ENCODE measurements at places on chromosomes 6 and 20. TPM values are rescaled to one million over a fixed set of nuclear protein-coding genes. Genes with fewer than 3 reads are reported as not detected.

DNA sequence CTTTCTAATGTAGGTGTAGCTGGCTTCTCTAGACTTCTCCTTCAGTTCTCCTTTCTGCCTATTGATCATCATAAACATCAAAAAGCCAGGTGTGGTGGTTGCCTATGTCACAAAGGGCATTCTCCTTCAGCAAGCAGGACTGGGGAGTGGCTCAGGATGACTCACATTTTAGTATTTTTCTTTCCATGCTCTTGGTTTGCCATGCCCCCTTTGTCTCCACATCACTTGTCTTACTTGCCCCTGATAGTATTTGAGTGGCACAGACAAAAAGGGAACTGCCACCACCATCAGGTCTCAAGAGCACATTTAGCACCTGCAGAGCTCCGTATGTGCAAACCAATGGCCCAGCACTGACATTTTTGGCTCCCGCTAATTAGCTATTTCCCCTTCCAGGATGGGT lies 698.8 kb downstream of the DHX35 start:
- DNase-seq, result no peak

DNA sequence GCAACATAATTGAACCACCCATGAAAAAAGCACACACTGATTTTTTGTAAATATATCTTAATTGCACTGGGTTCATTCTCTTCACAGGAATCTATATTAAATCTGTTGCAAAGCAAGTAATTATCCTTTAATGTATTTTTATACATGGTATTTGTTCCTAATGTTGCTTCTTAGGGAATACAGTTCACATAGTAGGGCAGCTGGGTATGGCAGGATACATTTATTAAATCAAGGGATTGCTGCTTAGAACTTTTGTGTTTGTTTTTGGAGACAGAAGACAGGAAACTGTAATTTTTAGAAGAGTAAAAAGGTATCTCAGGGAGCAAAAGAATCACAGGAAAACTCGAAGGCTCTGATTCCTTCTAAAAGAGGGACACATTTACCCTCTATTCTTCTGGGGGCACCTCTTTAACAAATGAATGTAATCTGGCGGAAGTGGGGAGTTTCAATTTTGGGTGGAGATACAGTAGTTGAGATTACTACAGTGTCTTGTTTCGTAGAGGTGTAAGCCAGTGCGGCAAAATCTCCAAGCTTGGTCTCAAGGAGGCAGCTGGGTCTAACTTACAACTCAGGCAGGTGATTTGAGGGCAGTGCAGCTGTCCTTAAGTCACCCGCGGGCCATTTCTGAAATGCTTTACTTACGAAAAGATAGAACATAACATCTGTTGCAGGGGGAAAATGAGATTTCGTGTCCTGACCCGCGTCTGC lies 812 bp upstream of the SMIM13 start:
- DNase-seq, result no peak

GRCh38 chr6:6660339-6661045 lies 72.0 kb downstream of the LY86 start:
- DNase-seq, result no peak

DNA sequence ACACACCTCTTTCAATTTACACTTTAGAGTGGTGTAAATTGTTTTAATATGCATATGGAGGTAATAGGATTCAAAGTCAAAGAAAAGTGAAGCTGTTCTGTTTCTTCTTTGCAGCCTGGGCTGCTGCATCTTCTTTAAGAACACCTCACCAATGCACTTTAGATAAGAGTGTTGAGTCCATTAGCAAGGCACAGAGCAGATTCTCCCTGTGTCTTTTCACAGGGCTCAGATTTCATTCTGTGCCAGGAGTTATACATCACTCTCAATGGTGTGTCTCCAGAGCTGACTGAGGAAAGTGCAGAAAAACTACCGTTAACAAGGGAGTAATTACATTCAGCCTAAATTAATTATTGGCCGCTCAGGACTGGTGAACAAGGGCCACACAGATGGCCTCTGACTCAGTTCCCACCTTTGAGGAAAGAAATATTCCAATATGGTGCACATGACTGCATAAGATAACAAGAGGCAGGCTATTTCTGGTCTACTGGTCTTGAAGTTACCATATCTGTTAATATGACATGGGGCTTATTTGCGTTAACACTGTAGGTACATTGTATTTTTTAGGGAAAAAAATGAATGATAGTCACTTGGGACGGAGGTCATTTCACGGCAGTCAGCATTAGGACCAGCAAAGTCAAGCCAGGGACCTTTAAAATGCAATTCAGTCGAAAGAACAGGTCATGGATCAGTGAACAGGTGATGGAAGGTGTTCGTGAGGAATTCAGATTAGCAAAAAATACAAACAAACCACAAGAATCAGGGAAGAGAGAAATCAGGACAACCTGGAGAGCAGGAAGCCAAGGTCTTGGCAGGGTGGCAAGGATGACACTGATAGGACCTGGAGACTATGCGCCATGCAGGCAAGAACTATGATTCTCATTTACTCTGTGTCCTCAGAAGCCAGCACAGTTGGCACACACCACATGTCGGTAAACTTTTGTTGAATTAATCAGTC lies 203.7 kb downstream of the TBX18 start:
- DNase-seq, result no peak

GRCh38 chr20:2253256-2253655 lies 42.5 kb upstream of the TGM3 start:
- DNase-seq, result no peak

- DNase-seq, result no peak
Observed at GRCh38 chr6:125957845-125958244, 1.3 kb downstream of the HINT3 start.

GRCh38 chr6:92667843-92668242 lies 751.5 kb downstream of the EPHA7 start:
- DNase-seq, result no peak

Gene KIFC1
- total RNA-seq, result 14.8 TPM

Gene HTR1E
- total RNA-seq, result 0.34 TPM

Gene MUCL3
- total RNA-seq, result not detected

Gene HCK
- total RNA-seq, result 0.78 TPM
